ENCODE measurements at places on chromosomes 5 and 9.
A peak's percentile ranks its signal among the peaks of the same experiment; 100 is the strongest.

- no peak for DNase-seq
Observed at GRCh38 chr9:114551750-114552685, 35.6 kb upstream of the ATP6V1G1 start.

- DNase-seq, result peak; percentile 58
Observed at GRCh38 chr9:19229595-19230354, 718 bp upstream of the DENND4C start.

DNA sequence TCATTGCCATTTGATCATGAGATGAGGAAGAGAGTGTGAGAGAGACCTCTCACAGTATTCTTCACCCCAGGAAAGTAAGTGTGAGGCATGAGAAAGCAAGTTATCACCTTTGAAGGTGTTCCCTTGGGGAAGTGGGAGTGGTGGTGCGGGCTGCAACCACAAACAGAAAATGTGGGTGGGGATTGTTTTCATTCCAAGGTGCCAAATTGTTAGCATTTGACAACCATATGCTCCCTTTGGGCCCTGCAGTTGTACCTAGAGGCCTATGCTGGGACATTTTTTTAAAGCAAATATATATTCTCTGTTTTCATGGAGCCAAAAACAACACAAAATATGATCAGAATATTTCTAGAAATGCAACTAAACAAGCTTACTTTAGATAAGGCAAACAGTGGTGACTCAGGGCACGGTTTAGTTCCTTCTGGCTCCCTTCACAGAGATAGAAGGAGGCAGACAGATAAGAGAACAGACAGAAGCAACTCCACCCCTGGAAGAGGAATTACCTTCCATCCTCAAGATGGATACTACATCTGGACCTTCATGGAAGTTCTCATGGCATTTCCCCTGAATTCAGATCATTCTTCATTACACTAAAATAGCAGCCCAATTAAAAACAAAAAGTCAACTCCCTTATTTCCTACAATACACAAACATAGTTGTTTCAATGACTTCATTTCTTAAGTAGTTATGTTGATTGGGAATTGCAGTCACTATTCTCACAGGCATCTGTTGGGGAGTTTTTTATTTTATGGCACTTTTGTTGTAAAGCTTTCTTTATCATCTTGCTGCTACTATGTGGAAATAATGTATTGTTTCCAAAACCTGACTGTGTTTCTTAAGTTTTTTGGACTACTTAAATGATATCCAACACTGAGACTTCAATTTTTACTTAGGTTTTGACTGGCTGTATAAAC is 416.6 kb downstream of the PLK2 start:
- DNase-seq, result no peak

- no peak for DNase-seq
Observed at GRCh38 chr9:133995012-133995896, 3.1 kb upstream of the VAV2 start.

GRCh38 chr5:100890461-100891008 is 12.5 kb downstream of the ST8SIA4 start:
- no peak for DNase-seq

GRCh38 chr9:98228392-98229089 is 26.9 kb downstream of the TBC1D2 start:
- no peak for DNase-seq

DNA sequence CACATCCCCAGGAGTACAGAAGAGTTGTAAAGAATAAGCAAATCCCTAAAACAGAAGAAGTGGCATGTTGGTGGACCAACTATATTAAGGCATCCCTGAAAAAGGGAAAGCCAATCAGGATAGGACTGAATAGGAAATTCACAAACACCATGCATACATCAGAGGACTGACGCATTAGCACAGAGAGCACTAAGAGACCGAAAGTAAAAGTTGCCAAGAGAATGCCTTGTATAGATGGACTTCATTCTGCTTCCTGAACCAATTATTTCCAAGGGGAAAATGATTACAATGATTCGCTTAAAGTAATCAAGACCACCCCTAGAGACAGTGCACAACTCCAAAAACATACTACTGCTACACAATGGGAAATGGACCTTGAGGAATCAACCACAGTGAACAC is 33.5 kb downstream of the SHC3 start:
- no peak for DNase-seq

All from NCI-H187 (cell line).